ENCODE measurements at places on chromosomes 5 and 9.

- no peak for DNase-seq
Measured at GRCh38 chr5:124796495-124796894, 50.1 kb upstream of the ZNF608 start.

GRCh38 chr9:82549174-82549821 is 513.6 kb downstream of the RASEF start:
- DNase-seq: no peak

DNA sequence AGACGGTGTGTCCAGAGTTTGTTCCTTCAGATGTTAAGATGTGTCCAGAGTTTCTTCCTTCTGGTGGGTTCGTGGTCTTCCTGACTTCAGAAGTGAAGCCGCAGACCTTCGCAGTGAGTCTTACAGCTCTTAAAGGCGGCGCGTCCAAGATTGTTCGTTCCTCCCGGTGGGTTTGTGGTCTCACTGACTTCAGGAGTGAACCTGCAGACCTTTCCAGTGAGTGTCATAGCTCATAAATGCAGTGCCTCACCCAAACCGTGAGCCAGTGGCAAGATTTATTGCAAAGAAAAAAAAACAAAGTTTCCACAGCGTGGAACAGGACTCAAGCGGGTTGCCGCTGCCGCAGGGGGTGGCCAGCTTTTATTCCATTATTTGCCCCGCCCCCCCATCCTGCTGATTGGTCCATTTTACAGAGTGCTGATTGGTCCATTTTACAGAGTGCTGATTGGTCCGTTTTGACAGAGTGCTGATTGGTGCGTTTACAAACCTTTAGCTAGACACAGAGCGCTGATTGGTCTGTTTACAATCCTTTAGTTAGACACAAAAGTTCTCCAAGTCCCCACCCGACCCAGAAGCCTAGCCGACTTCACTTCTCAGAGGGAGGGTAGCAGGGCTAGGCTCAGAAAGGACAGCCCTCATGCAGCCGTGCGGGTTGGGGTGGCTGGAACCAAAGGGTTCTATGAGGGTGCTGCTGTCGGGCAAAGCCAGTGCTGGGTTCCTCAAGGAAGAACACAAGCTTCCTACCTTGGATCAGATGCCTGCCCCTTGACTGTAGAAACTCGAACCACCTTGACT is 9.1 kb upstream of the RNF130 start:
- DNase-seq: no peak

DNA sequence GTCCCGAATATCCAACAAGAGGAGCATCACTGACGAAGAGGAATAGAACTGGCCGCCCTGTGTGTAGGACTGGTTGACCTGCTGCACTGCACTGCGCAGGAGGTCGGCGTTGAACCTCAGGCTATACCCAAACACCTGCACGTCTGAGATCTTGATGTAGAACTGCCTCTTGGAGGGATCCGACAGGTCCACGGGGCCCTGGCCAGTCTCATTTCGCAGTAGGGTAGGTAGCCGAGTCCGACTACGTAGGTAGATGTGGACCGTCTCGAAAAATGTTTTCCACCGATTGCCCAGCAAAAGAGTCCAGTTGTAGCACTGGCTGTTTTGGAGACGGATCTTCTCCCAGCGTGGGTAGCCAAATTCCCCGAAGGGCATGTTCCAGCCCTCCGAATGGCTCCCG is 202.0 kb downstream of the BRINP1 start:
- no peak for DNase-seq

DNA sequence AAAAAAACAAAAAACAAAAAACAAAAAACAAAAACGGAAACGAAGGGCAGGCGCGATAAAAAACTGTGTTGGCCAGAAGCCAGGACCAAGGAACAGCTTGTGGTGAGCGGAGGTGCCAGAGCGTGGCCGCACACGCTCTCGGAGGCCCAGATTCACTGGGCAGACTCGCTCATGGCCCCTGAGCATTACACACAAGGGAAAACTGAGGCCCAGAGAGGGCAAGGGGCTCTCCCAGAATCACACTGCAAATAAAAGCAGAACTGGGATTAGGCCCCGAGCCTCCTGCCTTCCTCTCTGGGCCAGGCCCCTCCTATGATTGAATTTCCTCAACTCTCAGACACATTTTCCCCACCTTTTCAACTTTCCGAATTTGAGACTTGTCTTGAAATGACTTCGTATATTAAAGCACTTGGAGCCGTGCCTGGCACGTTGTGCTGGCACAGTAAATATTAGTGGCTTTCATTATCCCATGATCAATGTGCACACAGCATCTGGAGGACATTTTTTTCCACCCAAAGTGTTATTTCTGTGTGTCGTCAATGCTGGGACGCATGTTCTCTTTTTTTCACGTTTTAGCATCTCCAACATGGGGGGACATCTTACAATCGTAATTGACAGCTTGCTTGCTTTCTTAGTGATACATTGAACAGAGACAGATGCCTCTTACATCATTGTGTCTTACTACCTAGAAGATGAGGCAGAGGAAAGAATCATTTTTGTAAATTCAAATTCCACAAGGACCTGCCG is 7.4 kb downstream of the FIBCD1 start:
- no peak for DNase-seq

- DNase-seq: no peak
Measured at GRCh38 chr5:125290935-125291334, 544.5 kb upstream of the ZNF608 start.

GRCh38 chr5:138470322-138471051 is 5.2 kb downstream of the EGR1 start:
- no peak for DNase-seq

DNA sequence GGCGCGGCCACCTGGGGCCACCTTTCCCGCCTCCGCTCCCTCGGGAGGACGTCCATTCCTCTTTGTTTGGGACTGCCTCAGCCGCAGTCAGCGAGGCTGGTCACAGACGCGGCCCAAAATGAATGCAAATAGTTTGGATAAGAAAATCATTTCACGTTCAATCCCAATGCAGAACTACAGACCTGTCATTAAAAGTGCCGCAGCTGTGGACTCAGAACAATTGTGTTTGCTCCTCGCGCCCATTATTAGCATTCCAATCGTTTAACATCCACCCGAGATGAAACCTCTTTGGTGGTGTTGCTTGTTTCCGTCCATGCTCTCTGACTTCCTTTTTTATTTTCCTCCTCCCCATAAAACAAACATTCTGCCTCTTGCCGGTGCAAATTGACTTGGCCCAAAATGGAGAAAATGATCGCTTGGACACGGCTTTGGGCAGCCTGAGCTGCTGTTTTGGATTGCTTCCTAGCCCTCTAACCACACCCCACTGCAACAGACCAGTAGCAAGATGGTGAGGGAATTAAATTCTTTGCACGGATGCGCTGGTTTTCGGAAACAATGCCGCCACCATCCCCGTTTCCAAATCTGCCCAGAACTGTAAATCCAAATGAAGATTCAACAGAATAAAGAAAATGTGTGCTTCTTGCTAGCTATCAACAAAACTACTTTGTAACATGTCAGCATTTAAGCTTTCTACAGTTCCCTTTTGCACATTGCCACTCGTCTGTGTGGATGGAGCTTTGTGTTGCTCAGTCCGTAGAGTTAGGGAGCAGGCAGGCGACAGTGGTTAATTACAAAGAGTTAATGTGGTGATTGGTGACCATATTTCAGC is 784 bp downstream of the NLN start:
- no peak for DNase-seq

DNA sequence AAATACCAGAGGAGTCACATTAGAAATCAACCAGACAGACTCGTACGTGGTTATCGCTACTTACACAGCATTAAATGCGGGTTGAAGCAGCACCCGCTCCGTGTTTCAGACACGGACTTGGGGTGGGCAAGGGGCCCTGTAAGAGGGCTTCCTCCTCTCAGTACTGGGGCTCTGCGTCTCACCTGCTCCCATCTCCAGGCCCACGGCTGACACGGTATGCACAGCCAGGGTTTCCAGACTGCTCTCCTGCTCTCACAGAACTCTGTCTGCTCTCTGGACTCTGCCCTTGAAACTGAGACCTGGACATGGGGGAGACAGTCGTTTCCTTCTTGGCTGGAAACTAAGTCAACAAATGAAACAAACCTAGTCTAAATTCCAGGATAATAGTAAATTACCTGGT is 24.7 kb upstream of the RASGEF1C start:
- no peak for DNase-seq

- DNase-seq: no peak
Measured at GRCh38 chr9:115328677-115329076, 210.7 kb upstream of the TNC start.

- no peak for DNase-seq
Measured at GRCh38 chr9:112570671-112571167, 84.1 kb downstream of the KIAA1958 start.

DNA sequence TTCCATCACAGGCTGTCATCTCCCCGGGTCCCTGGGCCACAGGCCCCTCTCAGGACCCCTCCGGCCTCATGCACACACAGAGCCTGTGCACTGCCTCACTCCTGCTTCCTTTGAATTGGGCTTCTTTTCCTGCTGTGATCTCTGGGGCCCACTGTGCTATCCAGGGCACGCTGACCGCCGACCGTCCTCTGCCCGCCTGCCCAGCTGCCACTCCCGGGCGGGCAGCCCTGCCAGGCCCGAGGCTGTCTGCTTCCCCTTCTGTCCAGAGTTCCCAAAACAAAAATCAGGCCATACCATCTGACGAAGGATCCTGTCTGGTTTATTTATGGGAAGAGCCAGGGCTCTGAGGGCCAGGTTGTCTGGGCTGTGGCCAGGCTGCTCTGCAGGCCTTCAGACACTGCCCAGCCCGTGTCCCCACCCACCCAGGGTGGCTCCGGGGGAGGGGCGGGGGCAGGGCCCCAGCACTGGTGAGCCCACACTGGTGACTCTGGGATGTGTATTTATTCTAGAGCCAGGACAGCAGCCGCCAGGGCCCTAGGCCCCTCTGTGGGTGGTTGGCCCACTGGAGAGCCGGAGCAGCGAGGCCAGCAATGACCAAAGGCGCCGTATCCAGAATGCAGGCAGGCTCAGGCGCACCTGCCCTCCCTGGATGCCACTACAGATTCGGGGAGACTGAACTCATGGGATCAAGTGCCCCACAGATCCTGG is 57.0 kb downstream of the ADAMTS2 start:
- no peak for DNase-seq

- DNase-seq: no peak
Measured at GRCh38 chr5:143758750-143759149, 53.2 kb upstream of the HMHB1 start.

DNA sequence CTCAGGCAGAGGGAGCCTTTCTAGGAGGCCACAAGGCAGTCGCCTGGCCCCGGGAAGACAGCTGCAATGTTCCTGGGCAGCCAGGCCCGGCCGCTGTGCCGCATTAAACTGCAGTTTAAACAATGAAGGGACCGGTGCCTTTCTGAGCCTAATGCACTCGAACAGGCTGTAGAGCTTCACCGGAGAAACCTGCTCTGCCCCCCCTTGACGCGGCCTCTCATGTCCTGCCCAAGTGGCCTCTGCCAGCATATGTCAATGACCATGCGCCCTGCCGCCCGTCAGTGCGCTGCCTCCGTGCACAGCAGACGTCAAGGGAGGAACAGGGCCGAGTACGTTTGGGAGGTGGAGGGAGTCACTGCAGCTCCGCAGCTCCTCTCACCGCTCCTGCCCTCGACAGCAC is 38.4 kb upstream of the BARHL1 start:
- DNase-seq: no peak

All from stimulated activated CD8-positive, alpha-beta memory T cell treated with anti-CD3 and anti-CD28 coated beads, Interleukin-2, amount 100 ng/mL, for 48 hours (primary cell).